CD4-positive, alpha-beta T cell treated with Interleukin-2 at 100 ng/mL for 4 hours (primary cell): ENCODE measurements at places on chromosomes 1 and 21.

- DNase-seq: no peak
These were observed 21.5 kb upstream of the STMN1 start for GRCh38 chr1:25927521-25928265.

GRCh38 chr1:199205740-199206441, 567.1 kb downstream of the PTPRC start:
- no peak for DNase-seq

DNA sequence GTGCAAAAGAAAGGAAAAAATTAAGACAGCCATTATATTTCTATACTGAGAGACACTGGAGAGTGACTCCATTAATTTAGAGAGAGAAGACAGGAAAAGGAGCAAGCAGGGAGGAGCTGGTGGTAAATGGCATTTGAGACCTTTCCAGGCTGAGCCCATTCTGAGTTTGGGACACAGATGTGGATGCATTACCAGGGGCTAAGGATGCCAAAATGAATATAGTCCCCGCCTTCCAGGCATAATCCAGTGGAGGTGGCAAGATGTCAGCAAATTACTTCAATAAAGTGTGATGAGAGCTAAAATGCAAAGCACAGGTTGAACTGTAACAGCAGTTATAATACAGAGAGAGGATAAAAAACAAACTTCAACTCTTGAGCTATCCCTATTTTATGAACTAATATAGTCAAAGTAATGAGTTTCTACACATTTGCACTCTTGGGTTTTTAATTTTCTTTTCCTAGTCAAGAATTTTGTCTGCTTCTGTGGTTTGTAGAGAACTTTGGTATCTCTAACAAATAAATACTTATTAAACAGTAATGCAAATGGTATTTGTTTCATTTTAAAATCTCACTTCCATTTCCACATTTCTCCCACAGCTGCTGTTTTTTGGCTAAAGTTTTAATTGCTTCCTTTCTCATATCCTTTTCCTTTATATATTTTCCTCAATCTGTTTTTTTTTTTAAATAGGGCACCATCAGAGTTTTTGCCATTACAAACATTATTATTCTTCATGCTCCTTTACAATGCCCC, 228.2 kb upstream of the KCNK2 start:
- no peak for DNase-seq

GRCh38 chr1:225847610-225848009, 34.6 kb downstream of the TMEM63A start:
- DNase-seq: no peak

DNA sequence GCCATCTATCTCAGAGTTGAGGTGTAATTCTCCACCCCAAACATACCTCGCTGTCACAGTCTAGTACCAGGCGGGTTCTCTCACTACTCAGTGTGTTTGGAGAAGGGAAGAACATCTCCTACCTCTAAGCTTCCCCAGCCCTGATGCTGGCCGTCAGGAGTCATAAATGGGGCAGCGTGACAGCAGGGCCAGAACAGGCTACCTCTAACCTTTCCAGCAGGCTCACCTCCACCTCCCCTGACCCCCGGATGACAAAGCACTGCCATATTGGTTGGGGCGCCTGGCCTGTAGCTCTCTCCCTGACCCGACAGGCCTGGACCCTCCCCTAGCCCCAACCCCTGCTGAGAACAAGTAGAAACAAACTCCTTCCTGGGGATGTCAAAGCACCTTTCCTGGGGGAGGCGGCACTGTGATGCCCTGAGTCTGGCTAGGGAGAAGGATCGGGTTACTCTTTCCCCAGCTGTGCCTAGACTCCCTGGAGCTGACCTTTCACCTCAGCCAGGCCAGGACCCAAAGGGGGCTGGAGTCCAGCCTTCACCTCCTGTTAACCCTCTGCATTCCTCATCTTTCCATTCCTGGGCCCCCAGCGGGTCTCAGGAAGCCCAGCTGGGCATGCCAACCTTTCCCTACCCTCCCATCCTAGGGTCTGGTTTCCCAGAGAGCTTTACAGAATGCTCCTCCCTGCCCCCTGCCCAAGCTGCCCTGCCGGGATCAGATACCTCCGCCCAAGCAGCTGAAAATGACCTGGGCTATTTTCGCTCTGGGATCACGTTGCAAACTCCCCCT, 34.2 kb downstream of the AHDC1 start:
- DNase-seq: no peak

DNA sequence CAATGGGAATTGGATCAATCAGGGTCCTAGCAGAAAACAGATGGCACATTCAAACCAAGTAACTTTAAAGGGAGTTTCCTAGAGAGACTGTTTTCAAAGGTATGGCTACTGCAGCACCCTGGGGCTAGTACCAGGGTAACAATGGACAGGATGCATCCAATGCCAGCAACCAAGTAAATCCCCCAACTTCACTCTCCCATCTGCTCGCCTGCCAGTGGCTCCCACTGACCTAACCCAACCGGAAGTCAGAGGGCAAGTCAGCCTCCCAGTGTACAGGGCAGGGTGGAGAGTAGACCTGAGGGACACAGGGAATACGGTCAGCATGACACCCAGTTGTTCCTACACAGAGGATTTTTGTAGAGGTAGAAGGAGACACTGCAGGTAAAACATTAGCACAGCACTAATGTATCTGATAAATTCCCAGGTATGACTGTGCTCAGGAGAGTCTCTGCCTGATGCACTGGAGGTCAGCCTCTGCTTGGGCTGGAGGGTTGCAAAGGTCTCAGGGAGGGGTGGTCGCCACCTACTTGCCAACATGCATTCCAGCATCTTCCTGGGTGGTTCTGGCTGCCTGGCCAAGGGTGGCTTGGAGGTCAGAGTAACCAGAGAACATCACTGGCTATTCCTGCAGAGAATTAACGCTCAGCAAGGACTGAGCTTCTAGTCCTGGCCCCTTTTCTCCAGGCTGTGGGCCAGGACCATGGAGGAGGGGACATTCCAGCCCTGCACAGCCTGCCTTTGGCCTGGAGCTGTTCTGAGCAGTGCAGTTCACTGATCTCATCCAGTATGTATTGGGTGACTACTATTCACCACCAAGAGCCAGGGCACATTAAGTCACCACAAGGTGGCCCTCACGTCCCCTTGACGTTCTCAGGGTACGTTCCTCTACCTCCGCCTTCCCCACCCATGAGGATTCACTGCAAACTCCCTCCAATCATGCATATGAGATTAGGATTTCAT, 5.1 kb upstream of the GJA4 start:
- no peak for DNase-seq

DNA sequence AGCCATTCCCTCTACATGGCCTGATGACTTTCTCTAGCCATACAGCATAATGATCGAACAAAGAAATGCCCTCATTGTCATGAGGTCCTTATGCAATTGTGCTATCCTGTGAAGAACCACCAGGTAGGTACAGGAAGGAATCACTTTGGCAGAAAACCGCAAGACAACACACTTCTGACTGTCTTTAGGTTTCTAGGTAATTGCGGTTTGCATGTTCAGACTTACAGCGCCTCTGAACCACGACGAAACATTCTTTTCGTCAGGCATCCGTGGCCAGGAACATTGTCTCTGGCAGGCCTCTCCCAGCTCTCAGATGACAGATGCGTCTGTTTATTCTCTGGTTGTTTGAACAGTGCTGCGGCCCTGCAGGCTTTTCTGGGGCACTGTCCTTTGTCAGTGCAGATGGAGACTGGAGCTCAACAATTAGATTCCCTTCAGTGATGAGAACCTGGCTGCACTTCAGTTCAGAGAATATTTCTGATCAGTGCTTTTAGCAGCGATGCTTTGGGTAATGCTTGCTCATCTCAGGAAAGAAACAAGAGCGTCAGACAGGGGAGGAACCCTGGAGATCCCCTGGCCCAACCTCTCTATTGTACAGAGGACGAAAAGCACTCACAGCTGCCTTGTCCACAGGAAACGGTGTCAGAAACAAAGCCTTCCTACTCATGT, 63.4 kb downstream of the B3GALT5 start:
- DNase-seq: no peak

DNA sequence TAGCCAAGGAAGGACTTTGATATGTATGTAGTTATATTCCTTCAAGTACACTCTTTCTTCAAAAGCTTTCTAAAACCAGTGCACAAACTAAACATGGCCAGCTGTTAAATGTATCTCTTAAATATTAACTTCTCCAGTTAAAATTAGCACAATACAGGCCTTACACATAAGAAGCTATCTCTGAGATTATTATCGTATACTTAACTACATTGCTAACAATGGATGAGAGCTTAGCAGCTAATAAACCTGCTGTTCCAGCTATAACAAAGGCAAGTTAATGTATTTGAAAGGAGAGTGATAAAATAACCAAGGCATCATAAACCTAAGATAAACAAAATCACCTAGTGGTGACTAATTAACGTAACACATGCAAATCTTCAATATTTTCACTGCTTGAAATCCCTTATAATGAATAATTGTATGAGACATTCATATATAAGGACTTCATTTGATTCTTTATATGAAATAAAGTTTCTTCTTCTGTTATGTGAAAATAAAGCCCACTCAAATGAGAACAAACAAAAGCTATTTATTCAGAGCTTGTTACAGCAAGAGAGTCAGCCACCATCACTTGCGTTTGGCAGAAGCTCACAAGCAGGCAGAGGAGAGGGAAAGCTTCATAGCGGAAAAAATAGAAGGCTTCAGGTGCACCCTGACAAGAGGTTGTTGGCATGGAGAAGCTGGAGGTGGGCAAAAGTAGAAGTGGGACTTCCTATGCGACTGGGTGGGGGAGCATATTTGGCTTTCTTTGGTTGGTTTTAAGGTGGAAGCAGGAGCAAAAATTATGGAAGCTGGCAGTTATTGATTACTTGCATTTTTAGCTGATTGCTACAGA, 274.1 kb upstream of the CHRM3 start:
- no peak for DNase-seq

DNA sequence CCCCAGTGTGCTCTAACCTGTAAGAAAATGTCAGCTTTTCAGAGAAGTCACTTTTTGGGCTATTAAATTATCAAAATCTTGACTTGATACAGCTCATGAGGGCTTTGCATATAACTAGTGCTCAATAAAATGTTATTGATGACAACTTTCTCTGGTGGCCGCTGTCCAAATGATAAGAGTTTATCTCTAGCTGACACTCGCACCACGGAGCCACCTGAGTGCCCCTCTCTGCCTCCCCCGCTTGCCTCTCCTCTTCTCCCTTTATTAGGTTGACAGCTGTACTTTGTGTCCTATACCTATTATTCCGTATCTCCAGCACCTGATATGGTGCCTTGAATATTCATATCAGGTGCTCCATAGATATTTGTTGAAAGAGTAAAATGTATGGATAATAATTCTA, 82.8 kb downstream of the PHTF1 start:
- no peak for DNase-seq

DNA sequence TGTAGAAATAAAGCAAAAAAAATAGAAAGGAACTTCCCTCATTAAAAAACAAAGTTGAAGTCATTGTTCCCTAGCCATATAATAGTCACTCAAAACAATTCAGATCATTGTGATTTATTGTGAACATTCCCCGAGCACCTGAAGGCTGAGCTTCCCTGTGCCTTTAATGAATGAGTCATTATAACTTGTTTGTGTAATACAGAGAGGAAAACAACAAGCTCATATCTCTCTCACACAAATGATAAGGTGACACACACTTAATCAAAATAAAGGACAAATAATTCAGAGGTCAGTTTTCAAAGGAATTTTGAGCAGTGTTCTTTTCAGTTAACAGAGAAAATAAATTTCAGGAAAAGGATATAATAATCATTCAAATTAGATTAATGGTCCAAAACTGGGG, 326.2 kb downstream of the DUSP10 start:
- DNase-seq: no peak

DNA sequence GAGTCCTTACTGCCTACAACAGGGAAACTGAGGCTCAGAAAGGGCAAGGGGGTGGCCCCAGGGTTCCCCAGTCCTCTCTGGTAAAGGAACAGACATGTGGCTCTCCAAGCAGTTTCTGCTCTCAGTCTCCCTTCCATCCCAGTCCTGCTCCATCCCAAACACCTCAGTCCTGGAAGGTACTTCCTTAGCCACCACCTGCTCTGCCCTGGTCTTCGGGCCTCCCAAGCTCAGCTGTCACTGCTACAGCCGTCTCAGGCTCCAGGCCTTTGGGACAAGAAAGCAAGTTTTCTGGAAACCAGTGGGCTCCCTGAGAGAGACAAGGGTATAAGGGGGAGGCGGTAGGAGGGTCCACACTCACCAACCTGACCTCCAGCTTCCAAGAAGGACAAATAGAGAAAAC, 23.1 kb upstream of the ADGRB2 start:
- no peak for DNase-seq

DNA sequence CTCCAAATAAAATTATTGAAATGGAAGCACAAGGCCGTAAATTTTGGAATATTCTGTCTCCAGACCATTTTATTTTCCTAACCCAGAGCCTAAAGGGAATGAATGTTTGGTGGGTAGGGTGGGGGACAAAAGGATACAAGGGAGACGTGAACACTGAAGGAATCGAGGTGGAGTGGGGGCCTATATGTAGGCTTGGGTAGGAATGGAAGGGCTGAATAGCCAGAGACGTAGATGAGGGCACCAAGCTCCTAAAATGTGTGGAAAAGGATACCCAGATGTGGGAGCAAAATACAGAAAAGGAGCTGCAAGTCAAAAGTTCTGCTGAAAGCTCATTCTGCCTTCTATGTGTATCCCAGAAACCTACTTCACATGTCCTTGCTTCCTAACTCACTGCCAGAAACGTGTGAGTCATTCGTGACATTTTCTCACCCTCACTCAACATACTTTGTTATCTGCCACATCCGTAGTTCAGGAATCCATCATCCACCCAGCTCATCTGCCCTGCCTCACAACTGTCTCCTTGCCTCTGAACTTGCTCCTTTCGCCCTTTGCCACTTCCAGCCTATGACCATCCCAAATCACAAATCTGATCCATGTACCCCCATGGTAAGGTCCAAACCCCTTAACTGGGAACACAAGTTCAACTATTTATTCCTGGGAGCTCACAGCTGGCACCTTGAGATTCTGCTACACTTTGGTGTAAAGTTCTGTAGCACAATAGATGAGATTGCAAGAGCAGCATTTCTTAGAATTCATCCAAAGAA, 84.1 kb upstream of the PRDX6 start:
- no peak for DNase-seq

DNA sequence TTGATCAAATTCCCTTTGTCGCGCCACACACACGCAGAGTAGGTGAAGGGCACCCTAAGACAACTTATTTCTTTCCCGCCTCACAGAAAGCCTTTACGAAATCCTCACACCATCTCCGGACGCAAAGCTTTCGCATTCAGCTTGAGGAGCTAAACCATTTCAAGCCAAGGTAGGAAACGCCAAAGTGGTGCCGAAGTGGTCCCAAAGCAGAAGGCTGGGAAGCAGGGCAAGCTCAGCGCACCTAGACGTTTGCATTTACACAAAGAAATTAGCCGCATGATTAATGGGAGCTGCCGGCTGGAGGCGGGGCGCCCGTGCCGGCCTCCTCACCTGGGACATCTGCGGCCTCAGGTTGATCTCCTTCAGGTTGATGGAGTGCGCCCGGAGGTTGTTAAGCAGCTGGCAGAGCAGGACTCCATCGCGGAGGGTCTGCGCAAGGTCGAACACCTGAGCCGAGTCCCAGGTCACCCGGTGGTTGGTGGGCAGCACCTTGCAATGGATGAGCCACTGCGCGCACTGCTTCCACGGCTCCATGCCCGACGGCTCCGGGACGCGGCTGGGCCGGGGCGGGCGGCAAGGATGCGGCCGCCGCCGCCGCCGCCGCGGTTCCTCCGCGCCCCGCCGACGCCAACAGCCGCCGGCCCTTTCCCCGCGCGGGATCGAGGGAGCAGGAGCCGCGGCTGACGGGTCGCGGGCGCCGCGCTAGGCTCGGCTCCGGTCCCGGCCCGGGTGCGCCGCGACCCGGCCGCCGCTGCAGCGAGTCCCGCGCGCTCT, 457 bp downstream of the VAV3 start:
- peak; percentile 14 for DNase-seq
